Aorta (tissue), 5 donors: ENCODE measurements at places on chromosomes 16 and 17.

- DNase-seq = no peak
Observed at GRCh38 chr16:79485020-79485419, 115.5 kb downstream of the MAF start.

DNA sequence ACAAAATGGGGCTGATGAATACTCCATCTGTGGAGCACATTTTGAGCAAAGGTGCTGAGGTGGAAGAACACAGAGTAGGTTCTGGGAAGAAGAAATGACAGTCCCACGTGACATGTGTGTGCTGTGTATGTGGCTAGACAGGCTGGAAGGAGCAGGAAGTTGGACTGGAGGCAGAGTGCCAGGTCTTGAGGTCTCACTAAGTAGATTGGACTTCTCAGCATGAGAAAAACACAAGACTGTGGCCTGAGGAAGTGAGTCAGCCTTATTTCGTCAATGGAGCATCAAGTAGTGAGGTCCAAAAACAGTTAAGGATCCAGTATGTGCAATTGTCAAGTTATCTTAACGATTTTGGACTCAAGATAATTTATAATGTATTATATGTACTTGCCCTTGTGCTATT lies 736.5 kb downstream of the KCNJ2 start:
- DNase-seq = peak; percentile 80

- peak; percentile 91 for DNase-seq
Observed at GRCh38 chr17:62703776-62704380, 76.4 kb downstream of the MRC2 start.

- no peak for DNase-seq
Observed at GRCh38 chr17:35192708-35193107, 1.5 kb downstream of the SLC35G3 start.

DNA sequence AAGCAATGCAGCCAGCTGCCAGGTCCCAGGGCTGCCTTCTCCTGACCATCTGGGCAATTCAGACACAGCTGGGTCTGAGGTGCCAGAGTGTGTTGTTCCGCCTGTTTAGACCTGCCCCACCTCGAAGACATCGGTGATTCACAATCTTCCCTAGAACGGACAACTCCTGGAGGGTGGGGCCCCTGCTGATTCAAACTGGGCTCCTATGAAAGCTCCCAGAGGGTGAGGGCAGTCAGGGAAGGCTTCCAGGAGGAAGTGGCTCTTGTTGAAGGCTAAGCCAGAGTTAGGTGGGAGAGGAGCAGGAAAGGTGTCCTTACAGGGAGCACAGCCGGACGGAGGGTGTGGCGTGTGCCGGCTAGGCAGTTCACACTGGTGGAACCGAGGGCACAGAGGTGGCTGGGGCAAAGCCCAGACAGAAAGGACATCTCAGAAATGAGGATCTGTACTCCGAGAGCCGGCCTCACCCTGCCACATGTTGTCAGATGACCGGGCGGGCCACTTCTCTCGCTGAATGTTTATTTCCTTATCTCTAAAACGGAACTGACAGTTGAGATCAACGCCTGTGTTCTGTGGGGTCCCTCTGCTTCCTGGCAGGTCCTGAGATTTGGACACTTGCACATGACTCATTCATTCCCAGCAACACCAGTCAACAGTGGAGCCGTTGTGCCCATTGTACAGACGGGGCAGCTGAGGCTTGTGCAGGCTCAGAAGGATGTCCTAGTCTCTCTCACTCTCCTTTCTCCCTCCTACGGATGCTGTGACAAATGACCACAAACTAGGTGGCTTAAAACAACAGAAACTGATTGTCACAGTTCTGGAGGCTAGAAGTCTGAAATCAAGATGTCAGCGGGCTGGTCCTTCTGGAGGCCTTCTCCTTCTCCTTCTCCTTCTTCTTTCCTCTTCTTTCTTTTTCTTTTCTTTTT lies 26.9 kb upstream of the LITAF start:
- no peak for DNase-seq

DNA sequence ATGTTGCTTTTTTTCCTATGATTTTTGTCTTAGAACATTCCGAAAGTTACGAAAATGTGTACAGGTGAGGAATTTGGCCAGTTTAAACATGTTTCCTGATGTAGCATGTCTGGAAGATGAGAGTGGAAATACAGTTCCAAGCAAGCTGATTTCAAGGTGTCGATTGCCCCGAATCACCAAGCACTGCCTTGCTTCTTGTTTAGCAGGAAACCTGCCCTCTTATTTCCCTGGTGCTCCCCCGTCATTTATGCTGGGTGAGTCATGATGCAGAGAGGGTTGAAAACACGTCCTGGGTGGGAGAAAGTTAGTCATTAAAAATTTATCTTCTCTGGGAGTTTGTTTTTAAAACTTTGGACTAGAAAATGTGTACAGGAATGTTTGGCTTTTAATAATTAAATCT lies 608.6 kb upstream of the EEF2KMT start:
- DNase-seq = no peak
